ENCODE measurements at places on chromosomes 6 and 20. TPM values are rescaled to one million over a fixed set of nuclear protein-coding genes. Genes with fewer than 3 reads are reported as not detected.

- DNase-seq = no peak
- H3K36me3 ChIP-seq = no peaks in the 10 kb centered on the region
- H3K27me3 ChIP-seq = no peaks in the 10 kb centered on the region
- no peak overlapping the region for H3K4me3 ChIP-seq
Measured at GRCh38 chr6:63600136-63600535, 27.9 kb downstream of the LOC128125822 start.

RFX6 gene
- 0.66 TPM for total RNA-seq

DNA sequence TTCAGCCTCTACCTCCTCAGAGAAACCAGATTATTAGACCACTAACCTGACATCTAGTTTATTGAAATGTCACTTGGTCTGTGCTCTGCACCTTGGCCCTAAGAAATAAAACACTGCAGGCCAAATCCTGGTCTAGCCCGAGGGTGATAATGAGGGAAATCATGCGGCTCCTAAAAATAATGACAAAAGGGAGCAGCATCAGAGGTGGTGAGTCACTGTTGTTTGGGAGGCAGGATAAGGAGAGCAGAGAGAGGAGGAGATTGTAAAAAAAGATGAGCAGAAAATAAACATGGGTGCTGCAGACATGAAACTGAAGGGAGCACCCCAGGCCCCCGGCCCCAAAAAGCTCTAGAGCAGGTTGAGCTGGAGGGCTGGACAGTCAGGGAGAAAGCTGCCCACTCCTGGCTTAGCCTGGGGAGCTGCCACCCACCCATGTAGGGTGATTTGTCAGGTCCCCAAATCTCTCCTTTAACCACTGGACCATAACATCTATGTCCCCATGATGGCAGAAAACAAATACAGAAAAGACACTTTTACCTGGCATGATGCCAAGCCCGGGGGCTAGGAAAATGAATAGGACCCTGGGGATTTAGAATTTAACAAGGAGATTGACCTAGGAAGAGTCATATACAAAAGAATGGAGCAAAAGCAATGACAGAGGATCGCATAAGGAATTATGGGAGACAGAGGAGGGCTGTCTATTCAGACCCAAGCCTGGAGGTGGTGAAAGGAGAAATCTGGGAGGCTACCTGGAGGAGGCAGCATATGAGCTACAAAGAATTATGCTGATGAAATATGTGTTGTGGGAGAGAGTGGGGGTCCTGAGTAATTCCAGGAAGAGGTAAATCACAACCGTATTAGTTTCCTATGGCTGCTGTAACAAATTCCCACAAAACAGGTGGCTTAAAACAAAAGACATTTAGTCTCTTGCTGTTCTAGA lies 103.7 kb downstream of the SNAP25 start:
- peaks cover 4% of the 10 kb centered on the region for H3K4me1 ChIP-seq
- no peak overlapping the region for H3K4me3 ChIP-seq
- no peak for DNase-seq
- H3K27me3 ChIP-seq = no peaks in the 10 kb centered on the region

- H3K4me3 ChIP-seq = peak overlapping the region; percentile 92
- peak; percentile 70 for DNase-seq
- no peaks in the 10 kb centered on the region for H3K27me3 ChIP-seq
- H3K27ac ChIP-seq = peak overlapping the region; percentile 92
Measured at GRCh38 chr20:25623225-25623735, 534 bp downstream of the NANP start.

DNA sequence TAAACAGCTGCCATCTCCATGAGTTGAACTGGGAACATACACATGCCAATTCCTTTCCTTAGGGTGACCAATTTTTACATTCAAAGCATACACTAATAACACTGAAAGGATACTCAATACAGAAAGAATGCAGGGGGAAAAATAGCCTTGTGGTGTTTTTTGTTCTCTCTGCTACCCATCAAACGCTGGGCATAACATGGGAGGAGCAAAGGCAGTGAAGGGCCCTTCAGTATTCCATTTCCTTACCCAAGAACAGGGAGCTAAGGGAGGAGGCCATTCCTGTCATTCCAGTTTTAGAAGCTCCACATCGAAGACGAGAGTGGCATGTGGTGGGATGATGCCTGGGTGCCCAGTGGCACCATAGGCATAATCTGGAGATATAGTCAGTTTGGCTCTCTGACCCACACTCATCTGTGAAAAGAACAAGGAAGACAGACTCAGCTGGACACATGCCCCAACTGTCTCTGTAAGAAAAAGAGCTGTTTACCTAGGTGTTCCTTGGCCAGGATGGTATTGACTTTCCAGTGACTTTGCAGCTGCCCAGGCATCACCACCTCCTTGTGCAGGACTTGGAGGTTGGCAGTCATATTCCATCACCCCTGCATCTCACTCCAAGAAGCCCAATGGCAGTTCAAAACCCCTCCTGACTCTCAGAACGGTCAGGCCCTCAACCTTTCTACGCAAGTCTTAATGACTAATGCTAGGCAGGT lies 20.9 kb downstream of the FKBP1A start:
- no peaks in the 10 kb centered on the region for H3K27me3 ChIP-seq
- H3K36me3 ChIP-seq = peaks cover 62% of the 10 kb centered on the region
- no peak for DNase-seq
- no peak overlapping the region for H3K27ac ChIP-seq

KIFC1 gene
- 58.6 TPM for total RNA-seq

DNA sequence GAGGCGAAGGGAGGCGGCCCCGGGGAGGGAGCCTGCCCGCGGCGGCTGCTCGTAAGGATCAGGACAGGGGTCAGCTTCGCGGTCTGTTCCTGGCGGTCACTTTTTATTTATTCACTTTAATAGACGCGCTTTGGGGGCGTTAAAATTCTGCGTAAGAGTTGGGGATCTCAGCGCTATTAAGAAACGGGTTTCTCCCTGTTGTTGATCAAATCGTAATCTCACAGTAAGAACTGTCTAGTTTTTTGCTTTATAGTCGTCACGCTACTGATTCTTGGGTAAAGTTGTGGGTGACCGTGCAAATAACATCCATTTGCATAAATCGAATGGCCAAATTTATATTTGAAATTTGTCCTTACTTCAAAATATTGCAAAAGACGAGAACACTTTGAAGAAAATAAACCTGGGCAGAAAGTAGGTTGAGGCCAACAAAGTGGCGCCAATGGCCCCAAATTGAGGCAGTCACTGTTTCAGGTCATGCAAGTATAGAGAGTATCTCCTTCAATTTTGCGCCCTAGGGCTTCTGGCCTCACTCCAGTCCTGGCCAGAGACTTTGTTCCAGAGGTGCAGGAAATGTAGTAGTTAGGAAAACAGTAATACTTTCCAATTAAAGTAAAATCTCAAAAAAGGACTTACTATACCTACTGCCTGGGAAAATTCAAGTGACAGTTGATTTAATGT lies 963 bp upstream of the RMND1 start:
- peaks cover 16% of the 10 kb centered on the region for H3K4me1 ChIP-seq
- H3K27ac ChIP-seq = peak overlapping the region; percentile 87
- no peak for DNase-seq
- no peaks in the 10 kb centered on the region for H3K27me3 ChIP-seq
- H3K36me3 ChIP-seq = peaks cover 19% of the 10 kb centered on the region

NKX2-2 gene
- 0.46 TPM for total RNA-seq

CDH26 gene
- total RNA-seq = 1.1 TPM
